IMR-90 (cell line): ENCODE measurements at places on chromosomes 13 and 19. TPM values are rescaled to one million over a fixed set of nuclear protein-coding genes. Genes with fewer than 3 reads are reported as not detected.

The RNF17 gene
- 0.18 and 0.28 TPM in 2 replicates for total RNA-seq

- peak; percentile 69 for DNase-seq
Measured at GRCh38 chr13:35978607-35979316, 152.4 kb downstream of the DCLK1 start.

The ERICH6B gene
- not detected in 2 replicates for total RNA-seq

DNA sequence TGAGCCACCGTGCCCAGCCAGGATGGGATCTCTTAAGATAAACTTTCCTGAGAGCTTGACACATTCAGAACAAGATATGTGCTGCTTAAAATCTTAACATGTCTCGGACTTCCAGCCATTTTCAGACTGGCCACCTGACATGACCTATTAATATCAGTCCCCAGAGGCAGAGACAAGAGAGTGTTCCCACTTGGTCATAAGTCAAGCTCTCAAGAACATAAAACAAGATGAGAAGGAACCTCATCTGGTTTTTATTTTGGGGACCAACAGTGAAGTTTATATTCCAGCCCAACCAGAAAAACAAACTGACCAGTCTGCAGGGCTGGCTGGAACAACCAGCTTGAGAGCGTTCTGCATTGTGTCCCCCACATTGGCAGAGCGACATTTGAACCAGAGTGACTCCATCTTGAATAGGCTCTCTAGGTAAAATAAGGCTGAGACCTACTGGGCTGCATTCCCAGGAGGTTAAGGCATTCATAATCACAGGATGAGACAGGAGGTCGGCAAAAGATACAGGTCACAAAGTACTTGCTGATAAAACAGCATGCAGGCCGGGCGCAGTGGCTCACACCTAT lies 21.8 kb upstream of the PLEKHF1 start:
- no peak for DNase-seq

DNA sequence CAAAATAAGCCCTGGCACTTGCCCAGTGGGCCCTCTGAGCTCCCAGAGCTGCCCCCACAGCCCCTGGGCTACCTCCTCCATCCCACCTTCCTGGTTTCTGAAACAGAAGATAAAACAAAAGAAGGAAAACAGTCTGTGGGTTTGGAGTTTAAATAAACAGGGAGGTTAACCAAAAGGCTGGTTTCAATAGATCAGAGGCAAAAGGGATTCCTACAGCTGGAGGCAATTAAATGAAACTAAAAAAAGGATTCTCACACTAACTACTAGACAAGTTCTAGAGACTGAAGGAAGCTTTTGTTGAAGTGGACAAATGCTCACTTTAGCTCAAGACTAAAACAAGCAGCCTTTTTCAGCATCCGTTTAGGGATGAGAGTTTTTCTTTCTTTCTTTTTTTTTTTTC lies 569.8 kb downstream of the FGF9 start:
- no peak for DNase-seq

- DNase-seq, result no peak
Measured at GRCh38 chr13:20270163-20270865, 38.2 kb upstream of the GJB6 start.

- DNase-seq, result no peak
Measured at GRCh38 chr13:99572921-99573320, 71.6 kb downstream of the TM9SF2 start.

The FAM124A gene
- total RNA-seq, result not detected in 2 replicates

The IGSF23 gene
- total RNA-seq, result under 0.01 TPM in 1 of 2 replicates, not detected in the other

GRCh38 chr13:62910541-62911060 lies 1495.0 kb upstream of the PCDH20 start:
- no peak for DNase-seq

GRCh38 chr19:46602392-46603194 lies 1.5 kb downstream of the CALM3 start:
- DNase-seq, result no peak

DNA sequence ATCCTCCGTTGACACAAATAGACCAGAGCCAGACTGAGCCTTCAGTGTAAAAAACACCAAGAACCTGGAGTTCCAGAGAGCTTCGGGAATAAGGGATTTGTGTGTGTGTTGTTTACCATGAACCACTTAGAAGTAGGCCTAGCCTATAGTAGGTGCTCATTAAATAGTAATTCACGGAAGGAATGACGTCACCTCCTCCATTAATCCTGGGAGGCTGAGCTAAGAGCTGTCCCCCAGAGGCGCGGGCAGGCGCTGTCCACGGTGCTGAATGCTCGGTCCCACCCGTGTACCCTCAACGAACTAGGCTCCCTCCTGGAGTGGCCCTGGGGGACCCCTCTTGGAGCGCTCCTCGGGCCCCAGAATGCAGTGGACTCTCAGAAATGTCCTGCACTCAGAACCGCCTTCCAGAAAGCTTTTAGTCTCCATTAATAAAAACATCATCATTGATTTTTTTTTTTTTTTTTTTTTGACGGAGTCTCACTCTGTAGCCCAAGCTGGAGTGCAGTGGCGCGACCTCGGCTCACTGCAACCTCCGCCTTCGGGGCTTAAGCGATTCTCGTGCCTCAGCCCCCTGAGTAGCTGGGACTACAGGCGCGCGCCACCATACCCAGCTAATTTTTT lies 6.5 kb downstream of the UNC13A start:
- DNase-seq, result peak; percentile 56

- peak; percentile 0 for DNase-seq
Measured at GRCh38 chr13:95874286-95874685, 178.9 kb downstream of the UGGT2 start.

The B3GNT8 gene
- under 0.01 and 0.36 TPM in 2 replicates for total RNA-seq

DNA sequence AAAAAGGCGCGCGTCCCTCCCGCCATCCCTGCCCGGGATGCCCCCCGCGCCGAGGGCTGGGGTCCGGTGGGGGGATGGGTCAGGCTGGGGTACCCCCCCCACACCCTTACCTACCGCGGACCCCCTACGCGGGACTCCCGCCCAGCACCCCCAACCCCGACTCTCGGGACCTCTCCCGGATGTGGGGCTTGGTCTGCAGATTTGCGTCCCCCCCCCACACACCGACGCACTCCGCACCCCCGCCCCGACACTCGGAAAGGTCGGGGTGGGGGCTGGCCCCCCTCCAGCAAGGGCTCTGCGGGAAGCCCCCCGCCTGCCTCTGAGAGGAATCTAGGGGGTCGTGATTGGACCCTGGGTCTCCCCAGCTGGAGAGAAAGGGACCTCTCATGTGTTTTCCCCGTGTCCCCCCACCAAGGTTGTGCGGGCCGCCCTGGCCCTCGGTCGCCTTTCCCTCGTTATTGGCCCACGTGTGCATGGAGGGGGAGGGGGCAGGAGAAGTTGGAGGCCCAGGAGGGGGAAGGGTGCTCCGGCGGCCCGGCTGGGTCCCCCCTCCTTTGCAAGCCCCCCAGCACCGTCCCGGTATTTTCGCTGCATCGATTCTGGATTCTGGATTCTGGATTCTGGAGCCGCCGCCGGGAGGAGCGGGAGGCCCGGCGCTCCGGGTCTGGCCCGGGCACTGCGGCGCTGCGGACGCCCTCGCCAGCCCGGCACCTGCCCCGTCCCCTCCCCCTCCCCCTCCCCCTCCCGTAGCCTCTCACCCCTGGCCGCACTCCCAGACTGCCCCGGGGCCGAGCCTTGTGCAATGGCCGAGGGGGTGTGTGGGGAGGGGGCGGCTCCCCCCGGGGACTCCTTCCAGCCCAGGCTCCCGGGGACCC lies 607 bp downstream of the NFIC start:
- no peak for DNase-seq

DNA sequence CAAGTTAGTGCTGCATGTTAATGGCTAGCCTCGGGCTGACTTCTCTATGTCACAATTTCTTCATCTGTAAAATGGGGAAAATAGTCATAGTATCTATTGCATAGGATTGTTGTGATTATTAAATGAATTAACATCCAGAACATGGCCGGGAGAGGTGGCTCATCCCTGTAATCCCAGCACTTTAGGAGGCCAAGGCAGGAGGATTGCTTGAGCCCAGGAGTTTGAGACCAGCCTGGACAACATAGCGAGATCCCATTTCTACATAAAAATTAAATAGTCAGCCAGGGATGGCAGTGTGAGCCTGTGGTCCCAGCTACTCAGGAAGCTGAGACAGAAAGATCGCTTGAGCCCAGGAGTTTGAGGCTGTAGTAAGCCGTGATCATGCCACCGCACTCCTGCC lies 21.8 kb upstream of the FBL start:
- DNase-seq, result no peak

DNA sequence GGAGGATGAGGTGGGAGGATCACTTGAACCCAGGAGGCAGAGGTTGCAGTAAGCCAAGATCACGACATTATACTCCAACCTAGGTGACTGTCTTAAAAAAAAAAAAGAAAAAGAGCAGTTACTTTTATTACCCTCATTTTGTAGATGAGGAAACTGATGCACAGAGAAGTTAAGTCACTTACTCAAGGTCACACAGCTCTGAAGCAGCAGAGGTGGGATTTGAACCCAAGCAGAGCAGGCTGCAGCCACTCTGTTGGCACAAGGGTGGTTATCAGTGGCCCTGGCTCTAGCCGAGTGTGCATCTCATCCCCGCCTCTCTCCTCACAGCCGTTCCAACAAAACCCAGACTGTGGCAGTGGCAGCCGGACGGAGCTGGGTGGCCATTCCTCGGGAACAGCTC lies 7.6 kb downstream of the IL27RA start:
- no peak for DNase-seq

The PRRG2 gene
- under 0.01 and 0.54 TPM in 2 replicates for total RNA-seq

The DEDD2 gene
- 8.1 and 8.2 TPM in 2 replicates for total RNA-seq

The PDS5B gene
- 20.1 and 26.7 TPM in 2 replicates for total RNA-seq

DNA sequence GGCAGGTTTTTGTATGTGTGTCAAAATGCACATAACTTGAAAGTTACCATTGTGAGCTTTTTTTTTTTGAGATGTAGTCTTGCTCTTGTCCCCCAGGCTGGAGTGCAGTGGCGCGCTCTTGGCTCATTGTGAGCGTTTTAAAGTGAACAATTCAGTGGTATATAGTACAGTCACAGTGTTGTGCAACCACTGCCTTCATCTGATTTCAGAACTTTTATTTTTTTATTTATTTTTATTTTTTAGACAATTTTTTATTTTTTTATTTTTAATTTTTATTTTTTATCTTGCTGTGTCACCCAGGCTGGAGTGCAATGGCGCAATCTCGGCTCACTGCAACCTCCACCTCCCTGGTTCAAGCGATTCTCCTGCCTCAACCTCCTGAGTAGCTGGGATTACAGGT lies 15.0 kb downstream of the SLC25A42 start:
- no peak for DNase-seq

- no peak for DNase-seq
Measured at GRCh38 chr13:57784633-57785032, 153.1 kb downstream of the PCDH17 start.

DNA sequence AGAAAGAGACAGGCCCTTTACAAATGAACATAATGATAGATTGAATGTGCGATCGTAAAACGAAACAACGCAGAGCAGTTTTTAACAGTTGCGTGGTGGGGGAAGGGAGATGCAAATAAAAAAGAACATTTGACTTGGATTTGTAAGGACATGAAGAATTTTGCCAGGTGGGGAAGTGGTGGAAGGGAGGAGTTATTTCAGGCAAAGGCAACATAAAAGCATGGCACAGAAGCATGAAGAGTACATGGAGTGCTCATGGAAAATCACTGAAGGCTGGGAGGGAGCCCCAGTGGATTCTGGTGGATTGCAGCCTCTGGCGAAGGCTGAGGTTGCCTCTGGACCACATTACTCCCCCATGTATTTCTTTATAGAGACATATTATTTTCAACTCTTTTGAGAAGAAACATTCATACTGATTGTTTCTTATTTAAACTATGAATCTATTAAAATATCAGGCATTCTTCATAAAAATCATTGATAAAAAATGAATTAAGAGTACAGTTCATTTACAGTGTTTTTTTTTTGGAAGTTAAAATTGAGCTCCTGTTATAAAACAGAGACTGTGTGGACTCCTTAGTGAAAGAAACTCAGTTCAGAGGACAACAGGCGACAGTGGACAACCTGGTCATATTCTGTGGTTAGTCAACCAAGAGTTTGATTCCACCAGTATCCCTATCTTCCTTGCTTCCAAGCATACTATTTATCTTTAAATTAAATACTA lies 57.5 kb downstream of the STARD13 start:
- no peak for DNase-seq

DNA sequence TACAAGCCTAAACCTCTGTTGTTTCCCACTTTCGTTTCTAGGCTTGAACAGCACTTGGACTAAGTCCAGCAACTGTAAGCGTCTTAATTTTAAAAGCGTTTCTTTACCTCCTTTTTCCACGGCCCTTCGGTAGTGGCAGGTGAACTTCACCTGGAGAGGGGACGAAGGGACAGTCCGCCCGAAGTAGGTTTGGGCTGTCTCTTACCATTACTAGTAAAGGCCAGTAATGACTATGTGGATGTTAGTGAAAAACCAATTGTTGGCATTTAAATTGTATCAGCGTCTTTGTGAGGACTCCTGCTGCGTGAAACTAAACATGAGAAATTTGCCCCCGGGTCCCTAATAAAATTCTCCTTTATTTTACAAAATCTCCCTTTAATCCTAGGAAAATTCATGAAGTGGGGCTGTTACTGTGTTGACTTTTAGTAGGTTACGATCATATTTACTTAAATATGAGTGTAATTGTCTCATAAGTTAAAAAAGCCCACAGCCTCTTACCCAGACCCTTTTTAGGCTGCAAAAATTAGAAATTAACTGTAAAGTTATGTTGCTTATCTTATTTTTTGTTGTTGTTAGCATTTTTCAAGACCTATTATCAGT lies 983 bp downstream of the ITM2B start:
- peak; percentile 61 for DNase-seq

- DNase-seq, result no peak
Measured at GRCh38 chr19:4444765-4445741, 12.5 kb downstream of the UBXN6 start.

GRCh38 chr13:105220063-105220462 lies 1315.4 kb downstream of the EFNB2 start:
- peak; percentile 53 for DNase-seq

GRCh38 chr13:27679896-27680295 lies 58.2 kb downstream of the POLR1D start:
- DNase-seq, result no peak

- DNase-seq, result peak; percentile 82
Measured at GRCh38 chr13:36979361-36980050, 19.6 kb downstream of the ALG5 start.

- peak; percentile 95 for DNase-seq
Measured at GRCh38 chr19:8592231-8593009, 15.2 kb upstream of the MYO1F start.

DNA sequence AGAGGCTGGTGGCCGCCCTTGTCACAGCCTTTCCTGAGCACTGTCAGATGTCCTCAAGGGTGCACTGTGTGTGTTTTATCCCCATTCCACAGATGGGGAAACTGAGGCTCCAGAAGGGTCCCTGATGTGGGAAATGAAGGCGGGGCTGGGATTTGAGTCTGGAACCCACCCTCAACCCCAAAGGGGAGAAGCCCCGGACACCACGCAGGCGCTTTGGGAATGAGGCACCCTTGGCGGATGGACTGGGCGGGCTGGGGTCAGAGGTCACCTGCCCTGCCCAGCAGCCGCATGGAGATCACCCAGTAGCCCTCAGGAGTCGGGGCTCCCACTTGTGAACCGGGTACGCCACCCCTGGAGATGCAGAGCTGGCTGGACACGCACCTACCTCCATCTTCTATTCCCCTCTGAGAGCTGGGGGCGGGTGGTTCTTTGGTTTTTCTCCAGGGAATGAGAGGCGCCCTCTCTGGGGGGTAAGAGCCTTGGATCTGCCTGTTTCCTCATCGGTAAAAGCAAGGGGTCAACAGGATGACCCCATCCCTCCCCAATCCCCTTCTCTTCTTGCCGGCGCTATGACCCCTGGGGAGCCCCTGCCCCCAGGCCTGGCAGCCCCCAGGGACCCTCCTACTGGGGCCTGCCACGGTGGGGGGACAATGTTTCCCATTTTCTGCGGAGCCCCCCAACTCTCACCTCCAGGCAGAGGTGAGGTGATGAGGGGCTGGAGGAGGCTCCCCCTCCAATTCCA lies 8.3 kb upstream of the ONECUT3 start:
- DNase-seq, result no peak
